CD4-positive, alpha-beta T cell (primary cell): ENCODE measurements at places on chromosomes 5 and 9. TPM values are rescaled to one million over a fixed set of nuclear protein-coding genes. Genes with fewer than 3 reads are reported as not detected.

DNA sequence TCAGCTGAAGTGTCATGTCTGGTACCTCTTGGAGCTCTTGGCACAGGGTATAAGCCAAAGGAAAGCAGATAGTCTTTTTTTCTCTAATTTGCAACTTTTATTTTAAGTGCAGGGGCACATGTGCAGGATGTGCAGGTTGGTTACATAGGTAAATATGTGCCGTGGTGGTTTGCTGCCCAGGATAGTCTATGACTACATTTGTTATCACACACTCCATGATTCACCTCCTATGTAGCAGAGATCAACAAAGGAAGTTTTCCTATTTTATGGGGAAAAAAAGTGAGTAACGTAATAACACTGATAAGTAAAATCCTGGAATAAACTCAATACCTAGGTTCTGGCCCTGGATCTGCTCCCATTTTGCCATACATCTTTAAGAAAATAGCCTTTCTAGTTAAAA is 234.6 kb downstream of the CAAP1 start:
- no peaks in the 10 kb centered on the region for H3K27me3 ChIP-seq
- H3K27ac ChIP-seq: no peak overlapping the region
- no peak for DNase-seq
- no peaks in the 10 kb centered on the region for H3K36me3 ChIP-seq
- no peaks in the 10 kb centered on the region for H3K4me1 ChIP-seq
- no peak overlapping the region for H3K4me3 ChIP-seq

- H3K36me3 ChIP-seq: no peaks in the 10 kb centered on the region
- DNase-seq: no peak
- no peaks in the 10 kb centered on the region for H3K27me3 ChIP-seq
- H3K27ac ChIP-seq: no peak overlapping the region
- H3K4me1 ChIP-seq: peaks cover 37% of the 10 kb centered on the region
Measured at GRCh38 chr5:14415024-14415697, 166.4 kb upstream of the OTULINL start.

- no peak for DNase-seq
- H3K27me3 ChIP-seq: no peaks in the 10 kb centered on the region
- H3K27ac ChIP-seq: no peak overlapping the region
- peaks cover 7% of the 10 kb centered on the region for H3K4me1 ChIP-seq
Measured at GRCh38 chr5:139287890-139288635, 5.5 kb upstream of the MATR3 start.

GRCh38 chr5:56631719-56632118 is 183.6 kb upstream of the MAP3K1 start:
- no peak for DNase-seq
- no peaks in the 10 kb centered on the region for H3K27me3 ChIP-seq
- no peaks in the 10 kb centered on the region for H3K36me3 ChIP-seq
- no peaks in the 10 kb centered on the region for H3K4me1 ChIP-seq

HAVCR1 gene
- 1.5 TPM for total RNA-seq
